ENCODE measurements at places on chromosomes 1 and 21. TPM values are rescaled to one million over a fixed set of nuclear protein-coding genes. Genes with fewer than 3 reads are reported as not detected.

GPR3 gene
- 2.0 TPM for total RNA-seq

OLIG1 gene
- not detected for total RNA-seq

MFSD2A gene
- total RNA-seq = 1.3 TPM

SPRR3 gene
- not detected for total RNA-seq

DNA sequence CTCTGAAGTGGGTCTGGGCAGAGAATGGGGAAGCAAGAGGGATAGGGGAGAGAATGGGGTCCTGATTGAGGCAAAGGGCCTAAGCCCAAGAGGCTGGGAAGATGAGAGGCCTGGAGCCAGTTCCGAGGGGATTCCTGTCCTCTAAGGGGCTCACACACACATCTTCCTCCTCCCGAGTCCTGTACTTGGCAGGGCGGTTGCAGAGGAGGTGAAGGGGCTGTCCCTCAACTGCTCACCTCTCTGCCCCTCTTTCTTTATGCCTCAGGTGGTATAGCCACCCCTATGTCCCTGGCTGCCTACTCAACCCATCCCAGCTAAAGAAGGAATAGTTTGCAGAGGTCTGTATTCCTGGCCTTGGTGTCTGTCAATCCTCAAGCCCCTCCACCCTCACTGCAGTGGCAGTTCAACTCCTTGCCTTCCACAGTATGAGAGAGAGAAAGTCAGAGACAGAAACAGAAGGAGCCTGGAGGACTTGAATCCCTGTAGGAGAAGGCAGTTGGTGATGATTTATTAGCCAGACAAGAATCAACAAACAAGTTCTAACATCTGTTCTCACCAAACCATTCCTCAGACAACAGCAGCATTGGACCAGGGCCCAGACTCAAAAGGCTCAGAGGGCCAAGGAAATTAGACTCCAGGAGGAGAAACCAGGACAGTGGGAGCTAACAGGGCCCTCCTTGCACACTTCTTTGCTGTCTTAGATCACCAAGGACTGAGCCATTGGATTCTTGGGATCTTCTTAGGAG, 10.7 kb downstream of the SH2D2A start:
- peak; percentile 90 for DNase-seq

DNA sequence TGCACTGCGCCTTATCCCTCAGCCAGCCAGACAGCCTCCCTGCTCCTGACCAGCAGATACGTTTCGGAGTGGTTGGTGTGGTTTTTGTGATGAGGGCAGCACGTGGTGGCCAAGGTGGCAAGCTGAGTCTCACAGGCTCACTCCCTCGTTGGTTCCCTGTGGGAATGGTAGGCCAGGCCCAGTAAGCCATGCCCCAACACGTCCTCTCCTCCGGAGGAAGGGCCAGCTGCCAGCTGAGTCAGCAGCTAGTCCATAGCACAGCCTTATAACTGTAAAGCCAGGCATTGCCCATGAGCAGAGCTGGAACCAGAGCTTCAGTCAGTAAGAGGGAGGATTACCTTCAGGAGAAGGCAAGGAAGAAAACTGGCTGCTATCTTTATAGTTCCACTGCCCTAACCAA, 29.5 kb downstream of the SZRD1 start:
- peak; percentile 71 for DNase-seq
